NCI-H1092 treated with DMSO at 0.1 percent for 48 hours (cell line): ENCODE measurements at places on chromosomes 5 and 9.
A peak's percentile ranks its signal among the peaks of the same experiment; 100 is the strongest.

- peak; percentile 30 for DNase-seq
Observed at GRCh38 chr5:135457424-135458071, 5.4 kb upstream of the TIFAB start.

GRCh38 chr5:162550236-162550635, 482.7 kb downstream of the GABRG2 start:
- DNase-seq = no peak

DNA sequence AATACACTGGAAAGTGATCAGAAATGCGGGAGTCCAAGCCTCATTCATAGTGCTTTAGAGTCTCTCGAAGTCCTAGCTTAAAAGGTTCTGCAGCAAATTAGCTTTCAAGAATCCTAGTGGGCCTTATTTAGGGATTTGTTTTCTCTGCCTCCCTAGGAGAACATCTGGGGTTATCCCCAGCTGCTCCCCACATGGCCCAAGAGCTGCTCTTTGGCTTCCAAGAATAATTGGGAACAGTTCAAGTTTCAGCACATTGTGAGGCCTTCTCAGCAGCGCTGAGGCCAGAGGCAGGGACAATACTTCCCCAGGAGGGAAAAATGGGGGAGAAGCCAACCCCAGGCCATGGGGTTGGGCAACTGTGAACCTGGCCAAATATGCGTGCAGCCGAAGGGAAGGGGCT, 108.7 kb downstream of the LIFR start:
- no peak for DNase-seq

- DNase-seq = no peak
Observed at GRCh38 chr9:130039528-130040147, 3.4 kb downstream of the FNBP1 start.

GRCh38 chr9:136958898-136959850, 7.1 kb downstream of the LCN12 start:
- no peak for DNase-seq

- no peak for DNase-seq
Observed at GRCh38 chr5:5316334-5316733, 106.1 kb upstream of the ICE1 start.

DNA sequence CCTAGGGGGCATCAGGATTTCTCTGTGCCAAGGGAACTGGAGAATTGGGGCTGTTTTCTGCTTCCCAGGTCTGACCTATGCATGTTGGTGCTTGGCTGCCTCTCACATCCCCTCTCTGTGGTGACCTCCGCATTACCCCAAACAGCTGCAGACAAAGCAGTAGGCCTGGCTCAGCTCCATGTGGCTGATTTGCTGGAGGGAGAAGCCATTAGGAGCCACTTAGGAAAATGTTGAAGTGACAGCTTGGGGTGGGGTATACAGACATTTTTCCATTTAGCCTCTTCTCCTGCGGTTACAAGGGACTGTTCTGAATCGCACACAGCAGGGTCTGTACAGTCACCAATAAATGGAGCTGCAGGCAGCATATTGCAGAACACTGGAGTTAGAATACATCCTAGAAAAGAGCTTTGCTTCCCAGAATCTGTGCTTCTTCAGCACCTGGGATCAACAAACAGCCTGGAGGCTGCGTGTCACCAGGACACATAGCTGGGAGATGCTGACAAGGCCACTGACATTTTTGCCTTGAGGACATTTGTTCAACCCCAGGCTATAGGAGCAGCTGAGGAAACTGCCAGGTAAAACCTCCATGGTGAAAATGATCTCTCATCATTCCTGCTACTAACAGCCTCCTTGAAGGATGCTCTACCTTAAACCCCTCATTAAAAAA, 335.3 kb downstream of the DIRAS2 start:
- DNase-seq = peak; percentile 99

DNA sequence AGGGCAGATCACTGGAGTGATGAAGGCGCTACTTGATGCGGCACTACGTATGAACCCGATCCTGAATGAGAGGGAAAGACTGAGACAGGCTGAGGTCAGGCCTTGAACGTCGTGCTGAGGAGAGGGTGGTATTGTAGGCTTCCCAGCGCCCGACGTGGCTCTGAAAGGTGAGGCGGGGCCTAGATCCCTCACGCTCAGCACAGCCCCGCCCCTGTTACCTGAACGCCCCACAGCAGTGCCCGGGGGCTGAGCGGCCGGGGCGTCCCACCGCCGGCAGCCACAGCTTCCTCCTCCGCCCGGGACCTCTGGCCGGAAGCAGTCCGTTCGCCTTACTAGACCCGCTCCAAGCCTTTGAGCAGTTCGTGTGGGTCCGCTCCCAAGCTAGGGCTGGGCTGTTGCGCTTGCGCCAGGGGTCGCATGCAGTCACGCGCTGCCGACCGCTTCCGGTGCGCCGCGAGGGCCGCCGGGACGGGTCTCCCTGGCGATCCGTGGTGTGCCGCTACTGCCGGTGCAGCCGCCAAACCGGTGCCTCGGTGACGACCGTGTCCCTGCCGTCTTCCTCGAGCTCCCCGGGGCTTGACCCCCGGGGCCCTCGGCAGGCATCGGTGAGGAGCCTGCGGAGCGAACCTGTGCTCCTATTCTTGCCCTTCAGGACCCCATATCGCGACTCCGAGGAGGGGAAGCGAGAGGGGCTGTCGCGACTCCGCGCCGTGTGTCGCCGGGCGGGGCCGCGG, at the start of the genes HMGXB3 and TIGD6:
TSS of gene HMGXB3 (plus strand) at position 484 of the 734 bp plus-strand sequence. CDS start 4,114 bp downstream, outside the sequence.
TSS of gene TIGD6 (minus strand) at position 399 of the 734 bp plus-strand sequence. CDS start 4,306 bp downstream, outside the sequence.
- DNase-seq = peak; percentile 75
